ENCODE measurements at places on chromosomes 12 and 14.

GRCh38 chr12:29374913-29375312 lies 6.1 kb downstream of the ERGIC2 start:
- DNase-seq, result no peak

GRCh38 chr14:23539248-23540140 lies 12.1 kb downstream of the ZFHX2 start:
- no peak for DNase-seq

GRCh38 chr14:105118646-105119407 lies 49.7 kb downstream of the JAG2 start:
- DNase-seq, result no peak

DNA sequence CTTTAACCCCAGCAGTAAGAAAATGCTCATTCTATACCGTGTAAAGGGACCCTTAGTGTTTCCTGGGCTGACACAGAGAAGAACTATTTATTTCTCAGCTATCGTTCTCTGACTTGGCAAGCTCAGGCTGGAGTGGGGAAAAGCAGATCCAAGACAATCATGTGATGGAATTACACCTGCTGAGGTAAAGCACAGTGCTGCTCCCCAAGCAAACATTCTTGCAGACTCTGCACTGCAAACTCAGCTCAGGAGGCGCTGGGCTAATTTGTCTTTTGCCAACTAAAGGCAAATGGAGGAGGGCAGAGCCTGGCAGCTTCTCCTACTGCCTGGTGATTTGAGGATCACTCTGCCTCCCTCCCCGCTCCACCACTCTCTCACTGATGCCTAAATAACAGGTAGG lies 57.8 kb upstream of the FUT8 start:
- DNase-seq, result no peak

- DNase-seq, result no peak
Observed at GRCh38 chr14:28666961-28667360, 99.6 kb upstream of the FOXG1 start.

GRCh38 chr12:113069751-113070116 lies 13.2 kb downstream of the DTX1 start:
- no peak for DNase-seq

DNA sequence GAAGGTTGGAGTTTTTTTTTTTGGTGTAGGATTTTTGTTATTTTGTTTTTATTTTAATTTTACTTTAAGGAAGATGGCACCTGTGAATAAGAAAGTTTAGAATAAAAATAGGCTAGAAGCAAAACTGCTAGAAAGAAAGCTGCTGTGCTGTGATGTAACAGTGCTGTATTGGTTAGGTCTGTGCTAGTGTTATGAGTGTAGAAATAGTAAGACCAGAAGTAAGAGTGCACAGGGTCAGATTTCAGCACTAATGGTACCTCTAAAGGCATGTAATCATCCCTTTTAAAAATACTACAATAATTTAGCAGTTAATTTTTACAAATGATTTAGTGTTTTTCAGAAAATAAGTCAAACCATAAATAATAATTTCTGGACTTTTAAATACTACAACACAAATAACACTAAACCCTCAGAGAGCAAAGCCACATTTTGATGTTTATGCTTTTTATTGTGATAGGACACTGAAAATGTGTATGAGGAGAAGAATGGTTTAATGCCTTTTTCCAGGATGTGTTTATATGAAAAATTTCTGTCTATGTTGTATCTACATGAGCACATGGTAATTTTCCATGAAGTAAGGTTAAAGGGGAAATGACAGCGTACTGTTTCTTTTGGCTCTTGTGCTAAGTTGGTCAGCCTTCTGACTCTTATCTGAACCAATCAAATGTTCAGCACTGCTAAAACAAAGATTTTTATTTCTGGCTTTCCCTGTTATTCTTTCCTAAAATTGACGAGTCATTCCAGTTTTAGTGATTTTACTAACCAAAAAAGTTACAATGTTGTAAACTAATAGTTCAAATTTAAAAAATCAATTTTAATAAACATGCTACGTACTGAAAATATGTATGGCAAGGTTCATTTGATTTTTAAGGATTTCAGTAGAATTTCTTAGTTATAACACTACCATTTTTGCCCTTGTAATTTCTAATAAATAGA lies 96.1 kb downstream of the PPHLN1 start:
- DNase-seq, result no peak

DNA sequence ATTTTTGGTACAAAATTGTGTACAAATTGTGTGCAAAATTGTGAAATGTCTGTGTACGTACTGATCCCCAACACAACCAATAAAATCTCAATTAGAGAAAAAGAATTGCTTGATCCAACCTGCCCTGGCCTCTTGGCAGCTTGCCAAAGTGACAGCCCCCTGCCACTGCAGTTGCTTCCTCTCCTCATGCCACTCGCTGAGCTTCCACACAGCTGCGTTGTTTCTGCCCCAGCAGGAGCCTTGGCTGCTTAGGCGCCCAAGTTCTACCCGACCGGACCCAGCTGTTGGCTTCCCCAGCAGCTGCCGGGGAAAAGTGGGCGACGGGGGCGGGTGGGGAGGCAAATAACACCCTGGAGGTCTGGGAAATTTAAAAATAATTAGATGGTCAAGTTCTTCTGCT lies 171.8 kb upstream of the ATF7IP start:
- no peak for DNase-seq

DNA sequence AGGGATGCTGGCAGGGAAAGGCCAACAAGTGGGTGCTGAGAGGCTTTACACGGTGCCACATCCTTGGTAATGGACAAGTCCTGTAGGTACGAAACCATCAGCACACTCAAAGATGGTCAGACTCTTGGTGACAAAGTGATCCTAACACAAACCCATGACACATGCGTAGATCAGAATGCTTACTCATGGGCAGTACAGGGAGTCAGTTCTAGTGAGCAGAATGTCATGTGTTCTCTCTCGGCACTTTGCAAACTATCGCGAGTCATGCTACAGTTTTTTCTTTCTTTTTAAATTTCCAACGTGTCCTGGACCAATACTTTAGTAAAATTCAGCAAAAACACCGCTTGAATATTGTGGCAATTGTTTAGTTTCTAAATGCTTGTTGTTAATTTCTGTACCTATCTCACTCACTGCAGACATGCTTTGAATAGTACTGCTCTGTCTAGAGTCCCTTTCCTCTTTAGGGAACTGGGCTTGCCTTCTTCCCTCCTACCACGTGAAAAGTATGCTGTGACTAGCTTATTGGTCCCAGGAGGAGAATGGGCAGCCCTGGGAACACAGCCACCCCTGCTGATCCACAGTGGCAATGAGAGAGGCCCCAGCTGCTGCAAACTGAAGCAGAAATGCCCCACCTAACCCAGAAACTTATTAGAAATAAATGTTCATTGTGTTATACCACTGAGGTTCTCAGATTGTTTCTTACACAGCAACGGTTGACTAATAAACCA lies 62.4 kb downstream of the UBR7 start:
- DNase-seq, result no peak

GRCh38 chr14:75238756-75239455 lies 39.7 kb upstream of the FOS start:
- no peak for DNase-seq

DNA sequence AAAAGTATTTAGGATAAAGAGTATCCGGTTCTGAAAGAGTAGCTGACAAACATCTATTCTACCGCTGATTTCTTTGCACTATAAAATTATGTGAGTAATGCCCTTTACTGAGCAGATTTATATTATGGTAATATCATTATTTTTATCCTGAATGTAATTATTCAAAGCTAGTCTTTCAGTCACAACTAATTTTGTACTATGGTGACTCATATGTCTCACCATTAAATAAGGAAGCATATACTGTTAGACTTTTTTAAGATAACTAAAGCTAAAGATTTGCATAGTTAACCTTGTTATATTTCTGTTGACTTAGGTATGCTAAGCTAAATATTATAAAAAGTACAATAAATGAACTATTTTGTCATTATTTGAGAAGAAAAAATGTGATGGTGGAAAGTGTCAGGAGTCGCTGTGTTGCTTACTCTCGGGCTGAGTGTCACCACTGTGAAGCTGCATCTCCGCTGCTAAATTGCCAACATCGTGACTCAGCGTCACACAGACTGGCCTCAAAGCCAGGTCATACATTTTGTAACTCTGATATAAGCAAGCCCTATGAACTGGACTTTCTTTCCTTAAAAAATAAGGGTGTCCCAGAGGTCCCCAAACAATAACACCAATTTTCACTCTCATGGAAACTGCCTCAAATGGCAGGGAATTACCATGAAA lies 69.1 kb upstream of the SSTR1 start:
- no peak for DNase-seq

DNA sequence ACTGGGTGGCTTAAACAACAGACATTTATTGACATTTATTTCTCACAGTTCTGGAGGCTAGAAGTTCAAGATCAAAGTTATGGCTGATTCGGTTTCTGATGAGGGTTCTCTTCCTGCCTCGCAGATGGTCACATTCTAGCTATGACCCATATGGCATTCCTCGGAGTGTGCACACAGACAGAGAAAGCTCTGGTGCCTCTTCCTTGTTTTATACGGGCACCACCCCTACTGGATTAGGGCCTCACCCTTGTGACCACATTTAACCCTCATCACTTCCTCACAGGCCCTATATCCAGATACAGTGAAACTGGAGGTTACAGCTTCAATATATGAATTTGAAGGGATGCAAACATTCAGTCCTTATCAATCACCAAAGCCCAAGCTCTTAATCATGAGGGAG lies 77.0 kb upstream of the OVCH1 start:
- no peak for DNase-seq

DNA sequence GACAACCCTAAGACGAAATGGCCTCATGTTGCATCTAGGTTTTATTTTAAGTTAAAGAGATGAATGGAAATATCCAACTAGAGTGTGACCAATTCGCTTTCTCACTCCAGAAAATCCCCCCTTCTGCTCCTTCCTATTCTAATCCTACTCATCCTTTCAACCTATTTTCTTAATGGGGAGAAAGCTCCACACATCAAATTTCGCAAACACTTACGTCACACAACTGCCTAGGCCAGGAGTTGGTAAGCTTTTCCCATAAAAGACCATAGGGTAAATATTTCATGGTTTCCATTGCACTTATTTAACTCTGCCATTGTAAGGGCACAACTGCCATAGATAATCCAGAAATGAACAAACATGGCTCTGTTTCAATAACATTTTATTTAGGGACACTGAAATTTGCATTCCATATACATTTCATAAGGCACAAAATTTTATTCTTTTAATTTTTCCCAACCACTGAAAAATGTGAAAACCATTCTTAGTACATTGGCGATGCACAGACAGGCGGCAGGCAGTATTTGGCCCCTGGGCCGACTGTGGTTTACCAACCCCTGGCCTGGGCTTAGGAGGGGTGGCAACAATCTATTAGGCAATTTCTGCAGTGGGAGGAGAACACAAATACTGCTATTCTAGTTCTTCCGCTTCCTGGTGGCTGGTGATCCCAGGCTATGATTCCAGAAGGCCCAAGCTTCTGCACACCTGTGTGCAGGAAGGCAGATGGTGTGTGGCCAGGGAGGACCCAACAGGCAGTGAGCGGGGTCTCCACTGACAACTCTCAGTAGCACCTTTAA lies 67.2 kb upstream of the FOXN3 start:
- no peak for DNase-seq

- no peak for DNase-seq
Observed at GRCh38 chr12:12511895-12512711, 50.6 kb downstream of the DUSP16 start.

GRCh38 chr12:122517877-122518276 lies 8.9 kb downstream of the RSRC2 start:
- no peak for DNase-seq

GRCh38 chr14:24535737-24536136 lies 27.7 kb upstream of the CMA1 start:
- DNase-seq, result no peak

GRCh38 chr12:8099235-8099634 lies 17.2 kb downstream of the NECAP1 start:
- no peak for DNase-seq

DNA sequence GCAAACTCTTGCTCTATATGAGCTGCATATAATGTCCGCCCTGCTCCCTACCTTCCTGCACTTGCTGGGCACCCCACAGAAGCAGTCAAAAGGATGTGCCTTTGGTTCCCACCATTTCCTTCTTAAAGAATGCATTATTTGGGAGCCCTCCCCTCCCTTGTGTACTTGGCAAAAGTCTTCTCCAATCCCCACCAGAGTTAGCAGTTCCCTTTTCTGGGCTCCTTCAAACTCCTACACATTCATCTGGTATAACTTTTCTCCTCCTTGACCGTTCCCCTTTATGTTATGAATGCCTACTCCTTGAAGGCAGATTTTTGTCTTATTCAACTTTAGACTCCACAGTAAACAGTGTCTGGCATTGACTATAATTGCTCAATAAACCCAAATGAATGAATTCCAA lies 27.8 kb downstream of the AREL1 start:
- DNase-seq, result no peak

DNA sequence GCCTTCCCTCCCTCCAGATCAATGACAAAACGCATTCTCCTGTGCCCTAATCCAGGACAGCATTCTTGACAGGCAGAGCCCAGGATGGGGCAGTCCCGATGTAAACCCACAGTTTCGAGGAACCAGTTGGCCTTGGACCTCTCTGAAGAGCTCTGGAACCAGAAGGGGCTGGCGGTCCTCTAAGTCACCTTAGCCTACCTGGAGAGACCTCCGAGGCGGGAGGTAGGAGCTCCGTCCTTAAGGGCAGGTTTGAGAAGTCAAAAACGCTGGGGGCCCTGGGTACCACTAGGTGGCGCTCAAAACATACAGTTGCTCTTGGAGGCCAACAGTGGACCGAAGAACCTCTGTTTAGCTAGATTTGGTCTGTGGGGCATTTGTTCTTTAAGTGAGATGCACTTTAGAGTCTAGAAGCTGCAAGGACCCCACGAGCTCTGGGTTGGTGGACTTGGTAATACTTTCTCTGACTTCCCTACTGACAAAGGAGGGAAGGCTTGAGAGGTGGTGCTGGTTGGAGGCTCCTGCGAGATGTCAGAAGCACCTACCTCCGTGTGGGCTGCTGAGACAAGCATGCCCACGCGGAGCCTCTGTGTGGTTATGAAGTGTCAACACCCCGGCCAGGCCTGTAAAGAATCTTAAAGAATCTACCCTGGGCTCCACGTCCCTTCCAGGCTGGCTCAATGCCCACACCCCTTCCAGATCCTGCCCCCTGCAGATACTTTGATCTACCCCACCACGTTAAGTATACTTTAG lies 74.8 kb upstream of the CHST11 start:
- peak; percentile 72 for DNase-seq

- peak; percentile 51 for DNase-seq
Observed at GRCh38 chr12:56628671-56629458, 1.3 kb downstream of the BAZ2A start.

DNA sequence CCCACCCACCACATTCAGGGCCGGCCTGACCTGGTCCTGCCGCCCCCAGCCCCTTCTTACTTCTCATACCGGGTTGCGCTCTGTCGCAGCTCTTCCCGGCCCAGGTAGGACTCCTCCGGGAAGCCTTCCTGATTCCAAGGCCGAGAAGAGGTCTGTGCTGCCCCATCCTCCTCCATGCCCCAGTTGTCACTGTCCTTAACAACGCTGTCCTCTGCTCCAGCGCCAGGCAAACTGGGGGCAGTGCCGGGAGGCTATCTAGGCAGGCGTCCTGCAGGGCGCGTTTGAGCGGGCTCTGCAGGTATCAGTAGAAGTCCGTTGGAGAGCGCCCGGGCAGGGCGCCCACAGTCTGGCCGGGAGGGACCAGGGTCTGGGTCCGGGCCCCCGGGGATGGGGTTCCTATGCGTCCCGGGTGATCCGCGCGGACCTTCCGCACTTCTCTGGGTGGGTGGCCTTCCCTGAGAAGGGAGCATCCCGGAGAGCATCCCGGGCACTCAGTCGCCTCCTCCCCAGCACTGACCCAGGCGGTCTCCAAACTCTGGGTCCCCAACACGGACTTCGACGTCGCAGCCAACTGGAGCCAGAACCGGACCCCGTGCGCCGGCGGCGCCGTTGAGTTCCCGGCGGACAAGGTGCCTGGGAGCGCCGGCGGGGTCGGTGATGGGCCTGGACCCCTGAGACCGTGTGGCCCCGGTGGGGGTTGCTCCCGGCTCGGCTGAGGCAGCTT lies 900 bp downstream of the AMN start:
- DNase-seq, result no peak

All from activated CD8-positive, alpha-beta memory T cell treated with anti-CD3 and anti-CD28 coated beads for 1 hour (primary cell).